PC-9 (cell line): ENCODE measurements at places on chromosomes 2 and 18. TPM values are rescaled to one million over a fixed set of nuclear protein-coding genes. Genes with fewer than 3 reads are reported as not detected.

The PDE6D gene
- total RNA-seq = 32.2 and 32.9 TPM in 2 replicates

The RTP5 gene
- total RNA-seq = not detected in 2 replicates

The CAPN14 gene
- total RNA-seq = 0.35 TPM in 2 replicates

The RALB gene
- 74.2 and 86.6 TPM in 2 replicates for total RNA-seq
